ENCODE measurements at places on chromosomes 1 and 21. TPM values are rescaled to one million over a fixed set of nuclear protein-coding genes. Genes with fewer than 3 reads are reported as not detected.

The LENEP gene
- total RNA-seq, result not detected

DNA sequence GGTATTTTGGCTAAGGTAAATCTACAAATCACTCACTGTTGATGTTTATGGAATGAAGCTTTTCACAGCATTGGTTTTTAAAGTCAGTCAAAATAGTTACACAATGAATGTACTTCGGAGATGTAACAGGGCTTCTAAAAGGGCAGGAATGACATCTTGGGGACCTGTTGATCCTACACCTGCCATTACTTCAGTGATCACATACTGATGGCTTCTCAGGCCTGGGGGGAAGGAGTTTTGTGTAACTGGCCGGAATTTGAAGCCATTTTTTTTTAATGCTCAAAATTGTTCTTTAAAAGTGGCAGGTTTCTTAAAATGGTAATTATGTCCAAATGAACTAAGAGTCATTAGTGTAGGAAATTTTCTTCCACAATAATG lies 11.2 kb downstream of the RPL5 start:
- DNase-seq, result no peak

- no peak for DNase-seq
These were observed 25.8 kb upstream of the NUF2 start for GRCh38 chr1:163295949-163296348.

GRCh38 chr1:30511991-30512913 lies 211.1 kb downstream of the MATN1 start:
- peak; percentile 36 for DNase-seq
